Ovary (tissue), 10 donors: ENCODE measurements at places on chromosomes 12 and 14.

DNA sequence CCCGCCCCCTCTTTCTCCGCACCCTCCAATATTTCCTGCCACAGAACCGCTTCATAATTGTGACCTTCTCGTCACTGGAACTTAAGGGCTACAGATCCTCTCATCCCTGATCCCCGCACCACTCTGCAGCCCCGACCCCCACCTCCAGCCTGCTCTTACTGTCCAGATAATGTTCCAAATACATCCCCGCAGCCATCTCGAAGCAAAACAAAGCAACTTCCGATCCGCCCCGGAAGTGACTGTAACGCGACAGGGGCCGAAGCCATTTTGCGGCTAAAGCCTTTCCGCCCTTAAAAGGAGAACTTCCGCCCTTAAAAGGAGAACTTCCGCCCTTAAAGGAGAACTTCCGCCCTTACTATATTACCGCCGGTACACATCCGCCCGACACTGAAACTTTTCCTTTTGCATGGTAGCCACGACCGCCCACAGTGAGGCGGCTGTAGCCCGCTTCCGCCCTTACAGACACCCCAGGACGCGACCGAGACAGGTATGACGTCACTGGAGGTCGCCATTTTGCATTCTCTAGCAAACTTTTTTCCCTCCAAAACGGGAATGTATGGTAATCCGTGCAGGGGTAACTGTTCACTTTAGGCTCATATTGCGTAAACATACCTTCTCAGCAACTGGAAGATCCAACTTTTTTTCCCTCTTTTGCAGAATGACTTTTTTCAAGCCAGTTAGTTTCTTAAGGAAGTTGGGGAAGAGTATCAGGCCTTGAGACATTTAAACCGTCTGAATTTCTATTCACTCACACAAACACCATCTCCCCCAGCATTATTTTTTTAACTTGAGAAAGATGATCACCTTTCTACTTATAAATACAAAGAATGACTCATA, at the start of gene ING4:
ING4 (minus strand) TSS at position 214 of the 837 bp plus-strand sequence; CDS start at position 196, 18 bp downstream.
- no peaks in the 10 kb centered on the region for H3K36me3 ChIP-seq
- H3K27me3 ChIP-seq = no peaks in the 10 kb centered on the region
- H3K4me1 ChIP-seq = peaks cover 7% of the 10 kb centered on the region
- peak within 1 kb of the TSS; percentile 68 for H3K27ac ChIP-seq
- peak; percentile 98 for DNase-seq

DNA sequence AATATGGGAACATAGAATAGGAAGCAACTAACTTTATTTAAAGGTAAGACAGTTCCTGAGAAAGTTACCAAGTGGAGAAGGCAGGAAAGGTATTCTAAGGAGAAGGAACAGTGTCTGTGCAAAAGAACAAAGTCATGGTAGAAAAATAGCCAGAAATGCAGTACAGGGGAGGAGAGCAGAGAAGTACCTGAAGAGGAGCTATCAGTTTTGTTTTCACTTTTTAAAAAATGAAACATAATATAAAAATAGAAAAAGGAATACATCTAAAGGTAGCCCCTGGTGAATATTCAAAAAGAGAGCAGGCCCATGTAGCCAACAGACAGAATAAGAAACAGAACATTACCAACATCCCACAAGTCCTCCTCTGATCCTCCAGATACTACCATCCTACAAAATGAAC, 408.7 kb downstream of the ADAMTS20 start:
- H3K27ac ChIP-seq = no peak overlapping the region
- H3K4me1 ChIP-seq = no peaks in the 10 kb centered on the region
- no peak for DNase-seq

DNA sequence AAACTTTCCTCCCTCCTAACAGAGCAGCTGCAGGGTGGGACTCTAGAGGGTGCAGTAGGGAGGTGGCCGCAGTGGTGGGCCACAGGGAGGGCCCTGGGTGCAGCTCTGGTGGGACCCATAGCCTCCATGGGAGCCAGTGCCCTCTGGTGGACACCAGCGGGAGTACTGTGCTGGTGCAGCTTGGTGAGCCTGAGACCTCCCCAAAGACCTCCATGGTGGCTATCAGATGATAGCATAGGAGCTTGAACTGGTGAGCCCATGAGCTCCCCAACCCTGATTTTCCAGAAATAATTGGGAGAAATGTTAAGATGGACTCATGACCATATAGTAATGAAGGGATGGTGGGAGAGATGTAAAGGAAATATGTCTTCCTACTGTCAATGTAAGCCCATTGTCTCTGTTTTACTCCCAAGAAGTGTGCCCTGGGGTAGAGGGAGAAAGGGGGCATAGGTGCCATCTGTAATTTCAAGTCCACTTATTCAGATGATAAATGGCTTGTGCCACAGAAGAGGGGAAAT, 98.7 kb downstream of the GAS2L3 start:
- no peaks in the 10 kb centered on the region for H3K36me3 ChIP-seq
- H3K27me3 ChIP-seq = no peaks in the 10 kb centered on the region
- no peak for DNase-seq
- no peaks in the 10 kb centered on the region for H3K4me1 ChIP-seq

DNA sequence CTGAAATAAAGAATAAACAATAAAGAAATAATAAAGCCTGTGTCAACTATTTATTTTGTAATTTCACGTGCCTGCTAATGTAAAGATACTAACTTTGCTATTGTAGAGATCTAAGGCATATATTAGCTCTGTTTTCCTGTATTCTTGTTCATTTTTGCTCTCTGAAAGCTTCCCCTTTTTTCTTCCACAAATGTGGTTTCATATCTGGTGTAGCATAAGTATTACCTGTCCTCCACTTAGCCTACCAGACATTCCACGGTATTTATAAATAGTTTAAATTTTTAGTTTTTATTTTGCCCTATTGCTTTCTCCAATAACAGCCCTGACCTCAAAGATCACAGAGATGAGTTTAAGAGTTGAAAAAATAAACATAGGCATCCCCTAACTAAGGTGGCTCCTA, 92.6 kb upstream of the ATP2B1 start:
- H3K4me1 ChIP-seq = no peaks in the 10 kb centered on the region
- no peak overlapping the region for H3K27ac ChIP-seq
- H3K4me3 ChIP-seq = no peak overlapping the region
- H3K36me3 ChIP-seq = no peaks in the 10 kb centered on the region
- no peaks in the 10 kb centered on the region for H3K27me3 ChIP-seq

DNA sequence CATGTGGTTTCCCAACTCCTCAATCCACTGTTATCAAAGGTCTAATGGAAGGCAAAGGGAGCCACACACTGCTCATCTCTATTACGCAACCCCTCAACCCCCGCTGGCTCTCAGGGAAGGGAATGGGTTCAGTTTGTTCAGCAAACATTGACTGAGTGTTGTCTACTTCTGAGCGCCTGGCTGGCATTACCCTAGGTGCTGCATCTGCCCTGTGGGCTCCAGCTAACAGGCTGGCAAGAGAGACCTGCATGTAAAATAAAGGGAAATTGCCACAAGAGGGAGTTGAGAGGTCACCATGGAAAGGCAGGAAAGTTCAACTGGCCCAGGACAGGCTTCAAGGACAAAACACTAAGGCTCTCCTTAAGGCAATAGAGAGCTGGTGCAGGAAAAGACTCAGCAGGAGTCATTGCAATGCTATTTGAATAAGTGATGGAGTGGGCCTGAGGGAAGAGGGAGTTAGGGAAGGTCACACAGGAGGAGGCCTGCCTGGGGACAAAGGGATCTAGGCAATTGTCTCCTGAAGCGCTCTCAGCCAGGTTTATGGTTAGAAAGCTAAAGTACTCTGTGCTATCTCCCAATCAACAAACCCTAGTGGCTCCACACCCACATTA, 5.5 kb upstream of the ZNF740 start:
- no peak for DNase-seq
- H3K27me3 ChIP-seq = no peaks in the 10 kb centered on the region
- peaks cover 3% of the 10 kb centered on the region for H3K4me1 ChIP-seq
- no peak overlapping the region for H3K27ac ChIP-seq

GRCh38 chr12:132603240-132604150, 6.9 kb downstream of the LRCOL1 start:
- H3K4me3 ChIP-seq = peak overlapping the region; percentile 3
- no peaks in the 10 kb centered on the region for H3K27me3 ChIP-seq
- H3K4me1 ChIP-seq = peaks cover 4% of the 10 kb centered on the region
- no peaks in the 10 kb centered on the region for H3K36me3 ChIP-seq

DNA sequence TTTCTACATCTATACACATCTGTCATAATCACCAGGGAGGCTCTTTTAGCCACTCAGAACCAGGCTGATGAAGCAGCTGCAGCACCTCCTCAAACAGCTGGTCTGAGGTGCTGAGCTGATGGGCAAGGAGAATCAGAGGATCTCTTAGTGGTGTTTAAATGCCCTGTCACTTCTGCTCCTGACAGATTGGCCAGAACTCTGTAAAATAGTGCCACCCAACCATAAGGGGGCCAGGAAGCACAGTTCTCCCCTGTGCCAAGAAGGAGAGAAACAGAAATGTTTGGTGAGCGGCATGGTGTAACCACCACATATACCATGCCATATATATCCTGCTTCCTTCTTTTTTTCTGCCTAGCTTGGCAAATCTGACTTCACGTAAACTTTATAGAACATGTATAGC, 12.8 kb downstream of the SOCS2 start:
- no peak overlapping the region for H3K27ac ChIP-seq
- no peaks in the 10 kb centered on the region for H3K36me3 ChIP-seq
- H3K4me1 ChIP-seq = no peaks in the 10 kb centered on the region
- no peaks in the 10 kb centered on the region for H3K27me3 ChIP-seq
- no peak for DNase-seq

DNA sequence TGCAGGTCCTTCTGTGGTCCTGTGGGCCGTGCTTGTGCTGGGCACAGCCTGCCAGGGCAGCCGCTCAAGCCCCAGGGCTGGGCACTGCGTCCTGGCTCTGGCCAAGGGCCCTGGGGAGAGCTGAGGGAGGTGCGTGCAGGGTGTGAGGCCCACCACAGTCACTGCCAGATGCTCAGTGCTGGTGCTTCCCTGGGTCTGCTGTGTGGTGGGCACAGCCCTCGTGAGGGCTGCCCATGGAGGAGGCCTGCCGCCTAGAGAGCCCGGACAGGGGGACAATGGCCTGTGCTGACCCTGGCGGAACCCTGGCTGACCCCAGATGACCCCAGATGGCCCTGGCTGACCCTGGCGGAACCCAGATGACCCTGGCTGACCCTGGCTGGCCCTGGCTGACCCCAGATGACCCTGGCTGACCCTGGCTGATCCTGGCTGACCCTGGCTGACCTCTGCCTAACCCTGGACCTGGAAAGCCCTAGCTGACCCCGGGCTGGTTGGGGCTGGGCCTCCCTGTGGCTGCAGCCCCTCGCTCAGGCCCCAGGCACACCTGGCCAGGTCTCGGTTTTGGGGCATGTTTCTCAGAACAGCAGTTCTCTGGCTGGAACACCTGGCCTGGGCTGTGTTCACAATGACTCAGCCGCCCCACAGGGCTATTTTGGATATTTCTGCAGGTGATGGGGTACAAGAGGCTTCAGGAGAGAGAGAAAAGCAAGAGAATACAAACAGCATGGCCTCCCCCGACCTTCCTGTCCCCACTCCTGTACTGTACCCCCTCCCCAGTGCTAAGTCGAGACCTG, 55.4 kb downstream of the TMEM121 start:
- H3K27ac ChIP-seq = no peak overlapping the region
- H3K4me1 ChIP-seq = no peaks in the 10 kb centered on the region
- H3K4me3 ChIP-seq = no peak overlapping the region
- no peaks in the 10 kb centered on the region for H3K27me3 ChIP-seq

DNA sequence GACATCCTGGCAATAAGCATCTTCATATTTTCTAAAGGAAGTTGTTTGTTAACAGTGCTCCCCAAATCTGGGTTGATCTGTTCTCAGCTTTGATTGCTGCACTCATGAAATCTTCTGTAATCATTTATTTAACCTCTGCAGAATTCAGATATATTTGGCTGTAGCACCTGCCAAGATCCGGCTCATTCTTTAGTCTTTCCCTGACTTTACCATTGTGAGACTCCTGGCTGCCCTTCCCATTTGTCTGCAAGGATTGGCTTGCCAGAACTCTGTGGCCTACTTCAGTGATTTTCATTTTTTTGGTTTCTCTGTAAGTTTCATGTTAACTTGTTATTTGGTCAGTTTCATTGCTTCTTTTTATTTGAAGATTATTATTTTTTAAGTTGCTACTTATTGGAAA, 191.2 kb upstream of the PLXNC1 start:
- no peak for DNase-seq
- no peaks in the 10 kb centered on the region for H3K27me3 ChIP-seq
- H3K4me3 ChIP-seq = no peak overlapping the region
- no peaks in the 10 kb centered on the region for H3K36me3 ChIP-seq
- no peaks in the 10 kb centered on the region for H3K4me1 ChIP-seq

DNA sequence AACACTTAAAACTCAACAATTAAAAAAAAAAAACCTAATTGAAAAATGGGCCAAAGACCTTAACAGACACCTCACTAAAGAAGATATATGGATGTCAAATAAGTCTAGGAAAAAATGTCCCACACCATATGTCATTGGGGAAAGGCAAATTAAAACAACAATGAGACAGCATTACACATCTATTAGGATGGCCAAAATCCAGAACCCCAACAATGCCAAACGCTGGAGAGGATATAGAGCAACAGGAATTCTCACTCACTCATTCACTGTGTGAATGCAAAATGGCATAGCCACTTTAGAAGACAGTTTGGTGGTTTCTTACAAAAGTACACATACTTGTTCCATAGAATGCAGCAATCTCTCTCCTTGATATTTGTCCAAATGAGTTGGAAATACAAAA, 173.7 kb downstream of the SLC25A21 start:
- DNase-seq = no peak
- no peak overlapping the region for H3K4me3 ChIP-seq
- no peaks in the 10 kb centered on the region for H3K27me3 ChIP-seq
- H3K36me3 ChIP-seq = no peaks in the 10 kb centered on the region

GRCh38 chr14:68553311-68553710, 239.6 kb downstream of the ZFP36L1 start:
- no peak overlapping the region for H3K4me3 ChIP-seq
- H3K36me3 ChIP-seq = no peaks in the 10 kb centered on the region
- H3K27me3 ChIP-seq = no peaks in the 10 kb centered on the region
- no peak overlapping the region for H3K27ac ChIP-seq
- H3K4me1 ChIP-seq = peaks cover 24% of the 10 kb centered on the region

DNA sequence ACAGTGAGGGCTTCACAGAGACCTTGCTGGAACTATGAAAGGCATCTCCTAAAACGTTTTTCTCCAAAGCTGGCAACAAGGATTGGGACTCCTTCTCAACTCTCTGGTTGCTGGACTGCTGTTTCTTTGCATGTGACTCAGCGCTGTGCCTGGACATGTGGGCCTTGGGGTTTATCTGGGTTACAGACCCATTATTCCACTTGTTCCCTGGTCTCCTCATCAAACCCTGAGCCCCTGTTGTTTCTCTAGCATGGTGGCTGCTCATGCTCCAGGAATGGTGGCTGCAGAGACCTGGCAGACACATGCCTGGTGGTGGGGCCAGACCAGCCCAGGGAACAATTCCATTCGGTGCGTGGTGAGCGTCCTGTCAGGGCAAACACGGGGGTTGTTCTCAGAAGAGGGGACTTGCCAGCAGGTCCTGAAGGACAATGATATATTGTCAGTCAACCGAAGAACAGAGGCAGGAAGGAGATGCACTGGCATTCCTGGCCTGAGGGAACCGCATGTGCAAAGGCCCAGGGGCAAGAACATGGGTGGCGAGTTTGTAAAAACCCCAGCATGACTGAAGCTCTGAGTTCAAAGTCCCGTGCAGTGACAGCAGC, 320.1 kb upstream of the RTL1 start:
- no peak overlapping the region for H3K4me3 ChIP-seq
- peaks cover 3% of the 10 kb centered on the region for H3K4me1 ChIP-seq
- no peaks in the 10 kb centered on the region for H3K36me3 ChIP-seq
- H3K27me3 ChIP-seq = no peaks in the 10 kb centered on the region
- DNase-seq = no peak
- no peak overlapping the region for H3K27ac ChIP-seq
